ENCODE measurements at places on chromosomes 6 and 20.

GRCh38 chr6:104704191-104704590, 155.5 kb downstream of the HACE1 start:
- no peak for DNase-seq

GRCh38 chr6:128141932-128142331, 241.1 kb upstream of the THEMIS start:
- no peak for DNase-seq

- DNase-seq, result no peak
Observed at GRCh38 chr6:85191656-85192055, 258.2 kb upstream of the NT5E start.

DNA sequence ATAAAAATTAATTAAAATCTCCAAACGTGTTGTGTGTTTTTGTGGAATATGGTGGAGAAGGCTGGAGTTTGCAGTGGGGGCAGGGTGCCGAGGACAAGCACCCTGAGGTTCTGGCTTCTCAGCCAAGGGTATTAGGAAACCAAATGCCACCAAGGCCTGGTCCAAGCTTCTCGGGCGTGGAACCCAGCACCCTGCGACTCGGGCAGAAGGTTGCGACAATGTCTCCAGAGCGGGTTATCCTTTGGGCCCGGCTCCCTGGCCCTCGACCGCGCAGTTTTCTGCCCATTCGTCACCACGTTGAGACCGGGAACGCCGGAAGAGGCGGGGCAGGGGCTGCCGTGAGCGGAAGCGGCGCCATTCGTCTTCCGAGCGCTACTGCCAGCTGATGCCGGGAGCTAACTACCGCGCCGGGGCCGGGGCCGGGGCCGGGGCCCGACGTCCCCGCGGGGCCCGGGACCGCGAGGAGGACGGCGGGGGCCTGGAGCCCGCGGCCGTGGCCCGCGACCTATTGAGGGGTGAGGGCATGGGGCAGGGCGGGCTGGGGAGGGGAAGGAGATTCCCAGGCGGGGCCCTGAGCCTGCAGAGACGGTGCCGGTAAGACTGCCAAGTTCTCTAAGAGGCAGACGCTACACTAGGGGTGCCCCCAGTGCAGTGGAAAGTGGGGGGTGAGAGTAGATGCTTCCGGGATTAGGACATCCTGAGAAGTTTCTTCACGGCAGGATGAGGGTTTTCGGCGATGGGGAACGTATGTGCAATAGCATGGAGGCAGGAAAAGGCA, at the start of gene RRP36:
TSS of gene RRP36 (plus strand) at position 354 of the 778 bp plus-strand sequence. CDS start at position 386, 32 bp downstream.
- peak; percentile 42 for DNase-seq

- no peak for DNase-seq
Observed at GRCh38 chr6:80517525-80517924, 411.1 kb downstream of the BCKDHB start.

- DNase-seq, result peak; percentile 69
Observed at GRCh38 chr6:84027340-84028181, 6.0 kb upstream of the MRAP2 start.

- no peak for DNase-seq
Observed at GRCh38 chr20:12965212-12965869, 43.4 kb upstream of the SPTLC3 start.

- DNase-seq, result no peak
Observed at GRCh38 chr6:111952821-111953540, 79.7 kb upstream of the FYN start.

DNA sequence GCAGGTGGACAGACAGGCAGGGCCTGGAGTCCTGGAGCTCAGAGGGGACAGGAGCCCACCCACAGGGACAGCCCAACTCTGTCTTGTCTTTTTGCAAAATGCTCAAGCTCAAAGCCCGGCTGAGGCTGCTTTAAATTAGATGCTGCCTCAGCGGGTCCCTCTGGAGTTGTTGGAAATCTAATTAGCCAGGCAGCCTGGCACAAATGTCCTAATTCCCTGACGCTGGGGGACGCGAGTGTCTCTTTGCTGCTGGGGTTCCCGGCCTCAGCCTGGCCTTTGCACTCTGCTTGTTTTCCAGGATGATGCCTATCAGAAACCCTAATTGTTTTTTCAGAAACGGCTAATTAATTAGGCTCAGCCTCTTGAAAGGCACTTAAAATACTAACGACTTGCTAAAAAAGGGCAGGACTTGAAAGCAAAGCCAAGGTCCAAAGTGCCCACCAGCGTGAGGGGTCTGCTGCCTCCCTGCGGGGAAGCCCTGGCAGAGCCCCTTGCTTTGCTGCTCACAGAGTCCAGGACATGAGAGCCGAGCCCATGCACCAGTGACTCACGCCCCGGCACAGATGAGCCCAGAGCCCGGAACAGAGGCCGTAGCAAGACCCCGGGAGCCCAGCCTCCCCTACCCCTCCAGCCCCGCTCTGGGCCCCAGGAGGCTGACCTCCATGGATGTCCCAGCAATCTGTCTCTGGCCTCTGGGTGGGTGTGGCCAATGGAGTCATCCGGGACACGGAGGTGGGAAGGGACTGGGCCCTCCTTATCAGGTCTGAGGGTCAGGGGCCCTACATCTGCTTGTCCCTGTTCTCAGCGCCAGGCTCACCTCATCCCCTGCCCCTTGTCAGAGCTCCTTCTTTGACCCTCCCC, 46.0 kb upstream of the BHLHE23 start:
- DNase-seq, result no peak
